ENCODE measurements at places on chromosomes 3 and 15.

GRCh38 chr15:63110428-63111026, 11.1 kb upstream of the LACTB start:
- DNase-seq = no peak

DNA sequence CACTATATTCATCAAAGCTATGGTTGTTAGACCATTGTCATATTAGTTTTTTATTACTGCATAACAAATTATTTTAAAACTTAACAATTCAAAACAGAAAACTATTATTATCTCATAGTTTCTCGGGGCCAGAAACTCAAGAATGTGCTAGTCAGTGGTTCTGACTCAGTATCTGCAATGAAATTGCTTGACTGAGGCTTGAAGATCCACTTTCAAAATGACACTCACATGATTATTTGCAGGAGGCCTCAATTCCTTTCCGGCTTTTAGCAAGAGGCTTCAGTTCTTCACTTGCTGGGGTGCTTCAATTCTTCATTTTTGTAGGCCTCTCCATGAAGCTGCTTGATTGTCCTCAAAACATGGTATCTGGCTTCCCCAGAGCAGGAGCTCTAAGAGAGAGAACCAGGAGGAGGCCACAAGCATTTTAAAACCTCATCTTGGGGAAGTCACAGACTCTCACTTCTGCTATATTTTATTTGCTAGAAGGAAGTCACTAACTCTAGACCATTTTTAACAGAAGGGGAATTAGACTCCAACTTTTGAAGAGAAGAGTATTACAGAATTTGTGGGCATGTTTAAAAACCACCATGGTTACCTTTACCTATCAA, 383.7 kb downstream of the MFSD1 start:
- DNase-seq = no peak

GRCh38 chr3:71185733-71186455, 397.6 kb downstream of the FOXP1 start:
- no peak for DNase-seq

- no peak for DNase-seq
Measured at GRCh38 chr3:149015393-149015792, 24.1 kb downstream of the GYG1 start.

DNA sequence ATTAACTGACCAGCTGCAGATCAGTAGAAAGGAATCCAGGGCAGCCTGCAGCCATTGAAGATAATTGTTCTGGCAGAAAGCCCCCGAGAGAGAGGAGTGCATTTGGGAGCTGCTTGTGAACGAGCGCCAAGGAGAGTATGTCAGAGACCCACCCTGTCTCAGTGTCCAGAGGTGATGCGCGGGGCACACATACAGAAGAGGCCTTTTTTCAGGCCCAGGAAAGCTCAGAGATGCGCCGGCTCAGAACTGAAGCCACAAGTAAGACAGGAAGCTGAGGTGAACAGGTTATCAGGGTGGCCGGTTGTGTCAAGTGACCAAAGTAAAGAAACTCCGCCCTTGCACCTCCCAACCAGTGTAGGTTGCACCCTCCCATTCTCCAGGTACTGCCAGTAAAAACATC, 59.8 kb upstream of the HEG1 start:
- no peak for DNase-seq

DNA sequence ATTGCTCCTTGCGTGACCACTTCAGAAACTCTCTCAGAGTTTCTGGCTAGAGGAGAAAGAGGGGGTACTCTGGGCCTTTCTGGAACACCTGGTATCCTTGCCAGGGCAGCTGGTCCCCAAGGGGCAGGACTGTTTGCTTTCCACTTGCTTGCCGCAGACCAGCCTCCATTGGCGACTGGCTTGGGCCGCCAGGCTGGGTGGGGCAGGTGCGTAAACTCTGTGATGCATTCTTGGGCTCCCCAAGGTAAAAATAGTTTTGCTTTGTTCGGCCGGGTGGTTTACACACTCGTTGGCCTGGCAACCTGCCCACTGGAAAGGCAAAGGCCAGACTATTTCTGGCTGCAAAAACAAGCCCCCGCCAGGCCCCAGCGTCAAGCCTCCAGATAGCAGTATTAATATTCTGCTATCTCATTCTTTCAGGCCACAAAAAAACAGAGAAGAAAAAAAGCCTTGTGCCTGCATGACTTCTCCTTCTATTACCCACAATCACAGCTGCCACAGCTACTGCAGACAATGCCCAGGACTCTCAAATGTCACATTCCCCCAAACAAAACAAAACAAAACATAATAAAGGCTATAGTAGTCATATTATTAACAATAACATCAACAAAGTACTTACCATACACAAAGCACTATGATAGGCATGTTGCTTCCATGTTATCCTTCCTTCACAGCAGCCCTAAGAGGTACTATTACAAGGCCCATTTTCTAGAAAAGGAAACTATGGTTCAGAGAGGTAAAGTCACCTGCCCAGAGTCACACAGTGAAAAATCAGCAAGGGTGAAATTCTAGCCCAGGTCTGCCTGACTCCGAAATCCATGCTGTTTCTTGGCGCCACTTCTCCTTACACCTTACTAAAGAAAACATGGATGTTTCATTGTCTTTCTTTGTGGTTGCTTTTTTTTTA, 14.0 kb upstream of the SSUH2 start:
- no peak for DNase-seq

All from activated CD8-positive, alpha-beta memory T cell treated with anti-CD3 and anti-CD28 coated beads for 1 hour (primary cell).